ENCODE measurements at places on chromosomes 6 and 20.

GRCh38 chr20:57918551-57918950 is 208.7 kb upstream of the PMEPA1 start:
- DNase-seq = no peak

- DNase-seq = no peak
Observed at GRCh38 chr6:132361101-132361500, 40.2 kb downstream of the MOXD1 start.

DNA sequence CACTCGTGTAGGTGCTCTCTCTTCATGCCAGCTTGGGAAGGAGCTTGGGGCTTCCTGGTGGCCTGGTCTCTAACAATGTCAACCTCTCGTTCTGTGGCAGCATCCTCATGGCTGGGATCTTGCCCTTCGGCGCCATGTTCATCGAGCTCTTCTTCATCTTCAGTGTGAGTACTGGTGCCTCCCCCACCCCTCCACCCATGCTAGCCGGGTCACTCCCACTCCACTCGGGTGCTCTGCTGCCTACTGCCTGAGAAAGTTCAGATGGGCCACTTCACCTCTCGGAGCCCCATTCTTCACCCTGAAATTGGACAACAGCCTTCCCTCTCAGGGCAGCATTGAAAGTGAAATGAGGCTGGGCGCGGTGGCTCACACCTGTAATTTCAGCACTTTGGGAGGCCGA is 48.8 kb downstream of the TM9SF4 start:
- no peak for DNase-seq

- no peak for DNase-seq
Observed at GRCh38 chr6:14913931-14914330, 331.9 kb upstream of the JARID2 start.

DNA sequence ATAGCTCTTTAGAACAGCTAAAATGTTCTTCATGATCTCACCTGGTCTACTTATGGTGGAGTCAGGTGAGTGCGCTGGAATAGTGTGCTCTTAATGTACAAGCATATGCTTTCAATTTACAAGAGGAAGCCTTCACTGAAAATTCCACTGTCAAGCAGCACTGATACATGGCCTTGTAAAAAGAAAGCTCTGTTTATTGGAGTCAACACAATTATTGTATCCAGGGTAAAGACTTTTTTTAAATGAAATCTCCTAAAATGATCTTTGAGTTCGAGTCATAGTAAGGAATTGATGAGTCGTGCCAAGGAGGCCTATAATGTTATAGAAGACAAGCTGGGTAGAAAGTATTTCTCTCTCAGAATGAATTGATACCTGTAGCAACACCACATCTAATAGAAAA is 41.6 kb upstream of the CARMIL1 start:
- DNase-seq = no peak

- DNase-seq = no peak
Observed at GRCh38 chr6:153373869-153374268, 242.8 kb upstream of the RGS17 start.

DNA sequence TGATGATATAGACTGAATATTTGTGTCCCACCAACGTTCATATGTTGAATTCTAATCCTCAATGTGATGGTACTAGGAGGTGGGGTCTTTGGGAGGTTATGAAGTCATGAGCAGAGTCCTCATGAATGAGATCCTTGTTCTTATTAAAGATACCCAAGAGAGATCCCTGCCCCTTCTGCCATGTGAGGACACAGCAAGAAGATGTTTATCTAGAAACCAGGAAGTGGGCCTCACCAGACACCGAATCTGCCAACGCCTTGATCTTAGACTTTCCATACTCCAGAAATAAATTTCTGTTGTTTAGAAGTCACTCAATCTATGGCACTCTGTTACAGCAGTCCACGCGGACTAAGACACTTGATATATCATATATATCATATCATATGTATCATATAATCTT is 67.7 kb upstream of the GCM1 start:
- no peak for DNase-seq

GRCh38 chr6:8075185-8075584 is 11.0 kb upstream of the BLOC1S5 start:
- no peak for DNase-seq

DNA sequence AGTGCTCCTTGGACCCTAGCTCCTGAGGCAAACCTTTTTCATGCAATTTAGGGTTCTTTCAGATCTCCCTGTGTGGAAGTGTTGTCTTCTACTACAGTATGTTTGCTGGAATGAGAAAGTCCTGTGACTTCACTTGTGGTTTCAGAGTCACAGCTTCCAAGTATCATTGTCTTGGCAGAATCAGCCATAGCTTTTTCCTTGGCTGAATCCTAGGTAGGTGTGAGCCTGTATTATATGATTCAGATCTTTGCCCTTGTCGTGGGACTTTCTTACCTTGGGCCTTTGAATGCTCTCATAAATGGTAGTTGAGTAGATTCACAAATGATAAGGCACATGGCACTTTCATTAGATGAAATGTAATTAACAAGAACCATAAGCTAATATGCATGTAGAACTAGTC is 16.5 kb downstream of the CARMIL1 start:
- DNase-seq = no peak

DNA sequence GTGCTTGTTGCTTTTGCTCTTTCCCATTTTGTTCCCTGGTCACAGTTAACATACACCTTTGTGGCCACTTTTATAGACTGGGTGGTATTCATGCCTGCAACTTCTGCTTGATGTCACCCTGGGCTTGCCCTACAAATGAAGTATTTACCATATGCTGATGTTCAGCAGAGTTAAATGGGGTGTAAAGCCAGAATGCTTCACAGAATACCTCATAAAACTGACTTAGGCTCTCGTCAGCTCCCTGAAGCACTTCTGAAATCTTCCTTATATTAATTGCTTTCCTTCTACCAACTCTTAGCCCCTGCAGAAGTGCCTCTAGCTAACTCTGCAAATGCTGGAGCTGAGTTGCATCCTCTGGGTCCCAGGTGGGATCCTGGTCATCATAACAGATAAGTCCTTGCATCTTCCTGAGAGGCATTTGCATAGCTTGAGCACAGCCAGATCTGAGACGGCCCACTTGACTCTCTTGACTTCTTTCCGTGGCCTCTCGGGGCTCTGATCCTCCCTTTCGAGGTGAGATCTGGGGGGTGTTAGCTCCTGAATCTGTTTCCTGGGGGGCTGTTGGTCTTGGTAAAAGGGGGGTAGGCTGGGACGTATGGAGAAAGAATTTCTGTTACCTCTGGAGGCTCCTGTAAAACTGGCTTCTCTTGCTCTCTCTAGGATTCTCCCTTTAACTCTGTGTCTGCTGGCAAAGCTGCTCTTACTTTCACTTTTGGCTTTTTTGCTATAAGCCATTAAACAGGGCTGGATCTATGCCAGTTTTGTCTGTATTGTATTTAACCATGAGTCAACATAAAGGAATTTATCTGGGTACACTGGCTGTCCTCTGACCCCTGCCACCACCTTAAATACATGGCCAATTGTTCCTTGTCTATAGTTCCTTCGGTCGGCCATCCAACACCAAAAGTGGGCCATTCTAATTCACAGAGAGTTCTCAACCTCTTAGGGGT is 223.0 kb upstream of the SYNCRIP start:
- no peak for DNase-seq

DNA sequence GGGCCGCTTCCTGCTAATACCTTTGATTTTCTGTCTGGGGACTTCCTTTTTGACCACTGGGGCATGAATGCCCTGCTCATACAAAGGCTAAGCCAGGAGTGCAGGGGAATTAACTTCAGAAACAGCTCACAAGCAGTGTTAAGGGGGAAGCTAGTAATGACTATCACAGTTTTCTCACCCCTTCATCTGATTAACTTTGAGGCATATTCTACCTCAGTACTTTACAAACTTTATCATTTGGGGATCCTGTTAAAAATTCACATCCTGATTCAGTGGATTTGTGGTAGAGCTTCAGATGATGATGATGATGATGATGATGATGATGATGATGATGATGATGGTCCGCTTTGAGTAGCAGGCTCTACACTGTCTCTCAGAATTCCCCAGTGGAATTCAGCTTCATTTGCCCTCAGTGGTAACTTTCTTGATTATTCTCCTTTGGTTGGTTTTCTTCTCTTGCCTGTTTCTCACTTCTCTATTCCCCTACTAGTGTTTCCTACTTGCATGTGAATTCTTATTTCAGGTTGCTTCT is 78.4 kb upstream of the TMEM170B start:
- DNase-seq = no peak

GRCh38 chr6:73569121-73569520 is 48.3 kb upstream of the EEF1A1 start:
- DNase-seq = no peak

- no peak for DNase-seq
Observed at GRCh38 chr20:38635721-38636288, 34.2 kb downstream of the ARHGAP40 start.

GRCh38 chr6:6918216-6918983 is 189.4 kb upstream of the RREB1 start:
- DNase-seq = no peak

- no peak for DNase-seq
Observed at GRCh38 chr6:162942866-162943265, 215.1 kb downstream of the PACRG start.

GRCh38 chr20:1623501-1624205 is 3.8 kb upstream of the SIRPB1 start:
- DNase-seq = no peak

GRCh38 chr6:52697903-52698302 is 27.0 kb downstream of the TMEM14A start:
- DNase-seq = no peak

- DNase-seq = no peak
Observed at GRCh38 chr6:101770116-101770515, 376.6 kb downstream of the GRIK2 start.

DNA sequence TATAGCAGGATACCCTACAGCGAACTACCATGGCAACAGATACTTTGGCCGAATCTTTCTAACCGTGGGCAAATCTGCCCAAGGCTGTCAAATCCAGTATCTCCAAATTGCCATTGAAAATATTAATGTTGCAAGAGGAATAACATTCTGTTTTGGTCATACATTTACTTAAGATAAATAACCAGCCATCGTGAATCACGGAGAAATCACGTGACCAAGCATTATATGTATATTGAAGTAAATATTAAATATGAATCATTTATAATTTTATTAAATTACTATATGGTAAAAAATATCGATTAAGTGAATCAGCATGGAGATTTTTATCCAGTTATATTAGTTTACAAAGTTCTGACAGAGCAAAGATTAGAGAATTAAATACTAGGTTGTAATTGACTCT is 714.6 kb upstream of the GJE1 start:
- DNase-seq = no peak

- DNase-seq = no peak
Observed at GRCh38 chr6:93341900-93342613, 77.3 kb downstream of the EPHA7 start.

- DNase-seq = no peak
Observed at GRCh38 chr6:100761841-100762240, 119.3 kb downstream of the ASCC3 start.

DNA sequence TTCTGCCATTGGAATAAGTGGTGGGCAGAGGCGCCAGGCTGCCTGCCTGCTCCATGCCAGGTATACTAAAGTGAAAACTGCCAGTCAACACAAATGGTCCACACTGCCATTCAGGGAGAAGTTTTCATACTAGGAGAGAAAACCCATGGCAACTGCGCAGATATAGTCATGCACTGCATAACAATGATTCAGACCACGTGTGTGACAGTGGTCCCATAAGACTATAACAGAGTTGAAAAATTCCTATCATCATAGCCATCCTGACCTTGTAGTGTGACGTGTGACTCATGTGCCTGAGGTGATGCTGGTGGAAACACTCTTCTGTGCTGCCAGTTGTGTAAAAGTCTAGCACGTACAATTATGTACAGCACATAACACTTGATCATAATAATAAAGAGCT is 25.1 kb downstream of the ZC3H12D start:
- DNase-seq = no peak
